Anterior cingulate cortex (tissue), 58 donors: ENCODE measurements at places on chromosomes 7 and 10.

- DNase-seq = no peak
Observed at GRCh38 chr7:13288516-13288915, 601.1 kb downstream of the ARL4A start.

DNA sequence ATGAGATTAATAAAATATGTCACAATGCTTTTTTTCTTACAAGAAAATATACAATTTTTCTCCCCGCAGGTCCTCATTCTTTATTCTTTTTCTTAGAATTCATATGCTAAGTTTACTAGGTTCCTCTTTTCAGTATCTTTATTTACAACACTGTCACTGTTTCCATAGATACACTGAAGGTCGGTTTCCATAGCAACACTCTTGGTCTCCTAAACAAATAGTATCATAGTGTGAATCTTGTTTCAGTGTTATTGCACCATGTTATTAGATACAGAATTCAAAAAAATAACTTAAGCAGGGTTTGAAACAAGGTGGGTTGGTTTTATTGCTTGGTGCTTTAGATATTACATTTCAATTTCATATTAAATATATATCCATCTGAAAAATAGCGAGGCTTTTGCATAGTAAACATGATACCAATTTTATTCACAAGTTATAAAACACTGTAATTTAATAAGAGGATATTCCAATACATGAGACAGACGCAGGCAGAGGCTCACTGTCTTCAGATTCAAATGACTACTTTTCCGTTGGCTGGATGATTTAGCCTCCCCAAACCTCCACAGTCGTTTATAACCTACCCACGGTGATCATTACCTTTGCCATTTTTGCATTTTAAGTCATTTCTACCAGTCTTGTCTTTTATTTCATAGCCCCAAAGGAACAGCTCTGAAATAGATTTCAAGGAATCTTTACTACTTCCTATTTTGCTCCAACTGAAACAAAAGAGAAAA is 88.9 kb upstream of the KLF6 start:
- no peak for DNase-seq

- no peak for DNase-seq
Observed at GRCh38 chr7:156892081-156892800, 742 bp downstream of the LMBR1 start.

- DNase-seq = no peak
Observed at GRCh38 chr7:125847692-125848091, 918.1 kb upstream of the POT1 start.

GRCh38 chr10:119250641-119251314 is 43.4 kb downstream of the GRK5 start:
- no peak for DNase-seq

- no peak for DNase-seq
Observed at GRCh38 chr10:17842641-17843040, 33.5 kb downstream of the MRC1 start.

DNA sequence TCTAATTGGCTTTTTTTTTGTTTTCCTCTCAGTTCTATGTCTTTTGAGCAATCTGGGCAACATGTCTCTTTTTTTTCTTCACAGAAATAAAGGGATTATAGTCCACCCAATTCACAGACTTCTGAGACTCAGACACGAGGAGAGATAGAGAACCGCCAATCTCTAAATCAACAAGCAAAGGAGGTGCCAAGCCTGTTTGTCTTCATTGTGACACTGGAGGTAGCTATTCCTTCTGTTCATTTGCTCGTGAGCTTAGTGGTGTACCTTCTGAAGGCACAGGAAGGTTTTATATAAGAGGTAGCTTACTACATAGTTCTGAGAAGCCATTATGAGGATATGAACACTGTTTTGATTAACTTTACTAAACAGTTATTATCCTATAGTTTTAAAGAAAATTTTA is 6.1 kb downstream of the EPHB6 start:
- DNase-seq = no peak

- DNase-seq = no peak
Observed at GRCh38 chr7:30423788-30424505, 54.6 kb downstream of the NOD1 start.

- no peak for DNase-seq
Observed at GRCh38 chr7:66183700-66184099, 21.4 kb upstream of the TPST1 start.
